Neural progenitor cell (in vitro differentiated cells): ENCODE measurements at places on chromosomes 1 and 21.

DNA sequence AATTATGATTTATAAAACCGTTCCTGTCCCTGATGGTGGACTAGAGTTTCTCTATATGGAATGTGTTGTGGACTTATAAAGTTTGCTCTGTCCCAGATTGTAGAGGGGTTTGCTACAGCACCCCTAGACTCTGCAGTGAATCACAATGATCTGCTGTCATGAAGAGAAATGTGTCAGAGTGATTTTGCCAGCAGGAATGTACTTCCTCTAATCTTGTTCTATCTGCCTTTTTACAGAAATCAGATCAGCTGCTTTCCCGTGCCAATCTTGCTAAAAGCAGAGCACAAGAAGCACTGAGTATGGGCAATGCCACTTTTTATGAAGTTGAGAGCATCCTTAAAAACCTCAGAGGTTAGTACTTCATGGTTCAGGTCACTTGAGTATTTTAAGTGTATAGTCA lies 52.0 kb downstream of the LAMC2 start:
- DNase-seq = no peak

GRCh38 chr1:96722161-96722922 lies 758 bp downstream of the PTBP2 start:
- DNase-seq = peak; percentile 65

DNA sequence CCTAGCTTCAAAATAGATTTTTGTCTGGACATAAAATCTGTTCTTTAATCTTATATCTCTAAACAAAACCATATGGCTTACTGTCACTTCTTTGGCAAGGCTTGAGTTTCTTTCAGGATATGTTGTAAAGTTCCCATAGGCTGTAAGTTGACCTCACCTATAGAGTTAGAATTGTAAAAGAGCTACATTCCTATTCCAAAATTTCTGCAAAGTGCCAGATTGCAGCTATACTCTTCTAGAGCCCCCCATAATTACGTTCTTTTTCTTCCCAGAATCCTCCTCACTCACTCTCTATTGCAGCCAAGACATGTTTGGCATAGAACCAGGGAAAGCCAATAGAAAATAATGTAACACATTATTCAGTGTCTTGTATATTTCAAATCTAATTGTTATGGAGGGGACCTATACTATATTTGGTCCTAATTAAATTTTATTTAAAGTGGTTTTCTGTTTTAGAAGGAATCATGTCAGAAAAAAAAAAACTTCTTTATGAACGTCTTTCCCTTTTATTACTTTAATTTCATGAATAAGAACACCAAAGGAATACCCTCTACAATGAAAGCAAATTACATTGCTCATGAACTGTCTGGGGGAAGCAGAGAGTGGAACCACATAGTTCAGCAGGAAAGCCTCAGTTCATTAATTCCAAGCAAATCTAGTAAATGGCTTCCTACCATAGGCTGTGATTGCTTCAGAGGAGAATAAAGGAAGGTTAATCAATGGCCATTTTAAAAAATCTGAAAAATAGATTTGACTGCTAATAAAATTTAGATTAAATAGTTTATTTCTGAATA lies 22.3 kb downstream of the CTTNBP2NL start:
- no peak for DNase-seq

DNA sequence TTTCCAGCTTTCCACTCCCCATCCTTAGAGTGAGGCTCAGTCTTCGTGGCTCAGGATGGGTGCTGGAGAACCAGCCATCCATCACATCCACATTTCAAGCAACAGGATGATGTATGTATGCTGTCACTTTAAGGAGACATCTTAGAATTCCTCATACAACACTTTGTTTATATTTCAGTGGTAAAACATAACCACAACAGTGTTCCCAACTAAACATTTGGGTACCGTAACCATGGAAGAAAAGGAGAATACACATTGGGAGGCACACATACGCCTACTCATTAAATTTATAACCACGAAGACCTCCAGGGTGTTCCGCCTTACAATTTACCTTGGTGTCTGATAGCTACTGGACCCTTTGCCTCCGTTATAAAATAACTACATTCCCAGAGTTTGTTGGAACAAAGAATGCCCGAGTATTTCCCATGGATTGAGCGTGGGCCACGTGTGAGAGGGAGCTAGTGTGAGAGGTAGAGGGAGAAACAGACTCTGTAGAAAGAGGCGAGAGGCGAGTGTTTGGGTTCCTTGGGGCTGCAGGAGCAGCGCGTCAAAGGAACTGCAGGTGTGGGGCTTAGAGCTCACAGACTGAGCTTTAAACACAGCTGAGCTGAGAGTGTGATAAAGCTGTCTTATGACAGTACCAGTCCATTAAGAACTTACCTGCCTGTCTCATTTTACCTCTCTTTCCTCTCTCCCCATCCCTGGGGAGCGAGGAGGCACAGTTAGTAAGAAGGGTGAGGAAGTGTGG lies 111.5 kb upstream of the USP24 start:
- no peak for DNase-seq

DNA sequence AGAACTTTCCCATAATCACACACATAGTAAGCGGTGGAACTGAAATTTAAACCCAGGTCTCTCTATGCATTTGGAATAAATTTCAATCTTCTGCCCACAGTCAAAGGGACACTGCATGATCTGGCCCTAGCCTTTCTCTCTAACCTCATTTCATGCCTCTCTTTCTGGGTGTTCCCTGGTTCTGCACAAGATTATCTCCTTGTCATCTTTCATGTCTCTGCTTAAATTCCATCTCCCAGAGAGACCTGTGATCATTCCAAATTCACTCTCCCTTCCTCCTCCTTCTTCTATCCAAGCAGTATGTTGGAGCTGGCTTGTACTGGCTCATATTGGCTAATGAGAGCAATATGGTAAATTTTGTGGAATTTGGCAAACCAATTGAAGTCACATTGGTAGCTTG lies 22.2 kb downstream of the ETV3L start:
- no peak for DNase-seq

GRCh38 chr21:27647921-27648320 lies 681.0 kb upstream of the ADAMTS5 start:
- DNase-seq = no peak

GRCh38 chr1:31828926-31829690 lies 13.3 kb upstream of the SPOCD1 start:
- no peak for DNase-seq

DNA sequence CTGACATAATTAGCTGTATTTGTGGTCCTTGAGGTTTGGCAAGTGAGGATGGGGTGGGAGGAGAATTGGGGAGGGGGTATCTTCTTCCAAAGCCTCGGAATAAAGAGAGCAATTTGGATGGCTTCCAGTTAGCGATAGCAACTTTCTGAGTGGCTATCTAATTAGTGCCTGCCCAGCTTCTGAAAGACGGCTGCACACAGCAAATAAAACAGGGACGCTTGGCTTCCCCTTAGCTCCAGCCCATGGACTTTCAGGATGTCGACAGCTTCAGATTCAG lies 31.1 kb downstream of the KLHDC7A start:
- DNase-seq = no peak

DNA sequence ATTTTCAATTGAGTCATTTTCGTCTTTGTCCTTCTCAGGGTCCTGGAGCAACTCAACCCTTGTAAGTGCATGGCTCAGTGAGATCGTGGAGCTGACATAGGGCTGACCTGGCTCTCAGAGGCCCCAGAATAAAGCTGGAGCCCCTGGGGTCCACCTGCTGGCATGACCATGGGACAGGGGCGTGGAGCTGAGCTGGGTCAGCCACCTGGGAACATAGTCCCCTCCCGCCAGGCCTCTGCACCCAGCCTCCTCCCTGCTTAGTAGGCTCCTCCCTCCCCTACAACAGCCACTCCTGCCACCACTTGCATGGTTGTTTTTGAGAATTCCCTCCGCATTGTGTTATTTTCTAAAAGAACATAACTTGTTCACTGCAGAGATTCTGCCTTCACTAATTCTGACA lies 3.1 kb upstream of the RIPK4 start:
- DNase-seq = no peak

DNA sequence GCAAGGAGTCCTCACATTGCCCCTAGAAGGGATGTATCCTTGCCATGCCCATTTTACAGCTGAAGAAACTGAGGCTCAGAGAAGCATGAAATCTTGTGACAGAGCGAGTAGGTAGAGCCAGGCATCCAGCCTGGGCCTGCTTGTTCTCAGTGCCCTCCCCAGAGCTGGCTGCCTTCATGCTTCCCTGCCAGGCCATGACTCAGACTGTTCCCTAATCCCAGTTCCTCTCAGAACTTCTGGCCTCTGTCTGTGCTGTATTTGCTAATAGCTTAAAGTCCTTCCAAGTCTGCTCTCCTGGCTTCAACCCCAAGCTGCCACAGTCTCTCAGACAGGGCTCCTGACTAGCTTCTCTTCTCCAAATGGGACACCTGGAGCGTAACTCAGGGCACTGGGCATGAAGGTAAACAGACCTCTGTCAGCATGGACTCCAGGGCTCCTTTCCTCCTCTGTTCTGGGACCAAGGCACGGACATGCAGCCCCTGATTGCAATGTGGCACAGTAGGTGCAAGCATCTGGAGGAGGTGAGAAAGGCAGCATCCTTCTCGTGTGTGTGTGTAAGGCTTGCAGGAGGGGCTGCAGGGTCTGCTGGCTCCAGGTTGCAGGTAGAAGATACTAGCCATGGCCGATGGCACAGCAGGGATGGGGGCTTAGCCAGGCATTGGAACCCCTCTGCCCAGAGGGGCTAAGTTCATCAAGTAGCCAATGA lies 122.7 kb downstream of the HMGB4 start:
- DNase-seq = no peak

GRCh38 chr1:99352821-99353220 lies 88.5 kb downstream of the PLPPR4 start:
- DNase-seq = no peak

DNA sequence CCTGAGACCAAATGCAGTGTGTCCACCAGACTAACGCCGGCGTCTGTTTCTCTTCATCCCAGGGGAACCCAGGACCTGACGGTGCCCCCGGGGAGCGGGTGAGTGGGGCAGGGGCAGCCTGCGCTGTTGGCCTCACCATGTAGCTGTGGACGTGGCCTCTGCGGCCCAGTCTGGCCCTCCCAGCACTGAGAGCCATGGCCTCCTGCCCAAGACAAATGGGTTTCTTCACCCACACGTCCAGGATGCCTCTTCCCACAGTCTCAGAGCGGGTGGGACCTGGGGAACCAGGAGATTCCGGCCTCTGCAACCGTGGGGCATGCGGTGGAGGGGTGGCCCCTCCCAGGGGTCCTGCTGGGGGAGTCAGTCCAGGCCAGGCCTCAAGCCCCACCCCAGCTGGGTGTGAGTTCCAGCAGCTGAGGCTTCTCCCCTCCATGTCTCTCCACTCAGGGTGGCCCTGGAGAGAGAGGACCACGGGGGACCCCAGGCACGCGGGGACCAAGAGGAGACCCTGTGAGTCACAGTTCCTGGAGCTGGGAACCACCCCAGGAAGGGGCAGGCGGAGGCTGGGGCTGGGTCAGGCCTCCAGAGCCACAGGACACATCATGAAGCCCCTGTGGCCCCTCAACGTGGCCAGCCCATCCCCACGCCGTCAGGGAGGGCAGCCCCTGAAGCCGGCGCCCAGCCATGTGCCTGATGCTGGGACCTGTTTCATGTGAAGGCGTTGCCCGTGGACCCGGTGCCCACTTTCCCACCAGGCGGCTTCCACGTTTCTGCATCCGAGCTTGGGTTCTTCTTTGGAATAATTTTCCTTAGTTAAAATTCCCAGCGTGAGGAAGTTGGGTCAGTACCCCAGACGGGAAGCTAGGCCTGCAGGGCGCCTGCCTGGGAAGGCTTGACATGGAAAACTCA lies 11.0 kb downstream of the COL6A1 start:
- DNase-seq = no peak

DNA sequence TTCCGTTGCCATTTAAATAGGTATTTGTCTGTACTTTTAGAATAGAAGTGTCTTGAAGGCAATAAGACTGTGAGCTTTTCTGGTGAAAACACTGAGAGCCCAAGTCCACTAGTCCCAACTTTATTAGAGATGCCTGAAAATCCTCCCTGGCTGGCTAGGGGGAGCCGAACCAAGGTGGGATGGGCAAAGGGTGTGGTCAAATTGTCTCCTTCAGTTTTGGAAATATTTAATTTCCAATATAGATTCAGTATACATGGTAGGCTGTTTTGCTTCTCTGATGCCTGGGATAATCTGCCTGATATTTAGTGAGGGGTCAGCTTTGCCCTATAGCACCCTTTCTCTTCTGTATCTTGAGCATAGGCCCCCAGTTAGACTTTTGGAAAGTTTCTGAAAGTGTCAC lies 3.5 kb downstream of the ROR1 start:
- no peak for DNase-seq

DNA sequence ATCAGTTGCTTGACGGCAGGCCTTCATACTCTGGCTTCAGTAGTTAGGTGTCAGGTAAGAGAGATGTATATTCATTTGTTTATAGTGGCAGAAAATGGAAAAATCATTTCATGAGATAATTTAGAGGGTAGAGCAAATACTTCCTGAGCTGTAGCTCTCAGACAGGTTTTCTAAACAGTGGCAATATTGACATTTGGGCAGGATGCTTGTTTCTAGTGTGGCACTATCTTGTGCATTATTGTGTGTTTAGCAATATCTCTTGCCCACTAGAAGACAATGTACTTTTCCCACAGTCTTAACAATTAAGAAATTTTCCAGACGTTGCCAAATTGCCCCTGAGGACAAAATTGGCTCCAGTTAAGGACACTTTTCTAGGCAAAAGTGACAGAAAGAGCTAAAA lies 1143.1 kb downstream of the PLA2G4A start:
- DNase-seq = no peak

GRCh38 chr1:117714546-117714945 lies 108.7 kb downstream of the TENT5C start:
- no peak for DNase-seq

GRCh38 chr1:31586376-31587327 lies 10.3 kb downstream of the TINAGL1 start:
- no peak for DNase-seq

- DNase-seq = no peak
Measured at GRCh38 chr1:32755098-32755809, 52.7 kb upstream of the SYNC start.

GRCh38 chr1:163395790-163396189 lies 74.0 kb downstream of the NUF2 start:
- no peak for DNase-seq

GRCh38 chr1:111402083-111402482 lies 25.5 kb downstream of the OVGP1 start:
- no peak for DNase-seq

DNA sequence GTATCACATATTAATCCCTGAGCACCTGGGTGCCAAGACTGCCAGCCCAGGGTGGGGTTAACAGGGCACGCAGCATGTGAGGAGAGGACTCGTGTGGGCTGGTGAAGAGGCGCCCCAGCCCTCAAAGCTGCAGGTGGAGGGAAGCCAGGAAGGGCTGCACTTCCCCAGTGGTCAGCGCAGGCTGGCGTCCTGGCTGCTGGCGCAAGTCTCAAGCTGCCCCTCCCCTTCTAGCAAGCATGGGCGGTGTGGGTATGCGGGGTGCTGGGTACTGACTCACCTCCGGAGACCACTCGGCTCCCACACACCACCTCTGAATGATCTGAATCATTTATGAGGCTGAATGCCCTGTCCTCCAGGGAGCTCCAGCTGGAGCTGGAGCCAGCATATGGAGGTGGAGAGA lies 44.0 kb downstream of the EIF2D start:
- no peak for DNase-seq
